Renal cortical epithelial cell (primary cell): ENCODE measurements at places on chromosomes 7 and 10. TPM values are rescaled to one million over a fixed set of nuclear protein-coding genes. Genes with fewer than 3 reads are reported as not detected.

DNA sequence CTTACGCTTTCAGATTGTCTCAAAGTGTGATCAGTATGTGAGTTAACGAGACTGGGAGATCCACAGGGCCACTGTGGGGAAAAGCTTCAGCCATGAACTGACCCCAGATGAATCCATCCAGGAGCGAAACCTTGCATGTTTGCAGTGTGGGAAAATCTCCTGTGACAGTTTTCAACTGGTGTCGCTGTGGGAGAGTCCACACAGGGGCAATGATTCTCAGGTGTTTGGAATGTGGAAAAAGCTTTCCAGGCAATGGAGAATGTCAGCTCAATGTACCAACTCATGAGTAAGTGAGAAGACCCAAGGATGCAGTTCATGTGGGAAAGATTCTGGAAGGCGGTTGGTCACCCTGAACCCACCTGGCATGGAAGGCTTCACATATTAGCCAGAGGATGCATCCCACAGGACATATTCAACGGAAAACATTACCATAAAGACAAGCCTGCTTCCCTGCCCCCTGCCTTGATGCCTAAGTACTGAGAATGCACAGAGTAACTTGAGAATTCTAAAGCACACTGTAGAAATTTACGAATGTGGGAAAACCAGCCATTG lies 204.1 kb upstream of the BMPER start:
- DNase-seq: no peak

- DNase-seq: peak; percentile 71
These were observed 252.4 kb downstream of the KLF6 start for GRCh38 chr10:3532644-3533043.

- no peak for DNase-seq
These were observed 8.7 kb downstream of the ESYT2 start for GRCh38 chr7:158820656-158821055.

- no peak for DNase-seq
These were observed 1.5 kb upstream of the GRID1 start for GRCh38 chr10:86368046-86368445.

Gene LBX1
- not detected in 2 replicates for total RNA-seq

Gene SERPINE1
- total RNA-seq: 860 and 1,733 TPM in 2 replicates

DNA sequence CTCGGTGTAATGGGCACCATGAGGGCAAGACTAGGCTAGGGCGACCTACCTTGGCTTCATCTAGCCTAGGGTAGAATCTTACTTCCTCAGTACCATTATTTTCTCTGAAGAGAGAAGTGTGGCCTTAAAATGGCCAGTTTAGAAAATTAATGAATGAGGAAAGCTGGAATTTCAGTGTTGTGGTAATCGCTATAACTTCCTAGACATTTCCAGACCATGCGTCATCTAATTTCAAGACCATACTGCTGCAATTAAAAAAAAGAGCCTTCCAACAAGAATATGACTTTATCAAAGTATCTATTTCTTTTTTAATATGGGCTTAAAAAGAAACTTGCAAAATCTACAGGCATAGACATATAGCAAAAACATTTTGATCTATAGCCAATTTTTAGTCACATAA lies 68.5 kb downstream of the CPVL start:
- no peak for DNase-seq

Gene GIMAP6
- total RNA-seq: 0.15 and 0.35 TPM in 2 replicates

DNA sequence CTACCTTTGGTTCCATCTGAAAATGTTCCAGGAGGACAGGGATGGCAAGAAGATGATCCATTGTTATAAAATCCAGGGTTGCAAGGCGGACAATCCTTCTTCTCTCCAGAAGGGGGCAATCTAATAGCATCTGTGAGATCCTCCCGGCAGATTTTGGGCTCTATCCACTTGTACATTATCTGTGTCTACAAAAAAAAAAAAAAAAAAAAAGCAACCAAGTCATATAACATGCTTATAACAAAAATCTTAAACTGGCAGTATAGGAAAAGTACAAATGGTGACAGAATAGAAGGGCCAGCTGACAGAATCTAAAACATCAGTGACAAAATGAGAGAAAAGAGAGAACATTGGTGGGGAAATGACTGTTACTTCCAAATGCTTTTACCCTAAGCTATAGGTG lies 132.7 kb downstream of the ELAPOR2 start:
- DNase-seq: peak; percentile 37

DNA sequence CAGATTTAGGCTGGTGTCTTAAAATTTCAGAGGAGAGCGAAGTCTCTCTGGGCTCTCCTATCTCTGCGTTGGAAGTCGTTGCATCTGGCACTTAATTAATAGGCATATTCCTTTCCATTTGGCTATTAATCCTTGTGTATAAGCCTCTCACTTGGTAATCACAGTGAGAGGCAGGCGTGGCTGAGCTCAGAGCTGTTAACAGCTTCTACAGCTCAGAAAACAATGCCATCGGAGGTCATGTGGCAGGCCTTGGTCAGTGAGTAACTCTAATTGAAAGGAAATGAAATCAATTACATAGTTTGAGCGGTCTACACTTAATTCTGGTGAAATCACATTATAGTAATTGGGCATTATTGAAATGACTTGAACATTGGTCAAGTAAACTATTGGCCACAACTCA lies 135.1 kb downstream of the DPY19L1 start:
- peak; percentile 16 for DNase-seq

GRCh38 chr10:13396369-13396768 lies 48.3 kb upstream of the SEPHS1 start:
- no peak for DNase-seq

DNA sequence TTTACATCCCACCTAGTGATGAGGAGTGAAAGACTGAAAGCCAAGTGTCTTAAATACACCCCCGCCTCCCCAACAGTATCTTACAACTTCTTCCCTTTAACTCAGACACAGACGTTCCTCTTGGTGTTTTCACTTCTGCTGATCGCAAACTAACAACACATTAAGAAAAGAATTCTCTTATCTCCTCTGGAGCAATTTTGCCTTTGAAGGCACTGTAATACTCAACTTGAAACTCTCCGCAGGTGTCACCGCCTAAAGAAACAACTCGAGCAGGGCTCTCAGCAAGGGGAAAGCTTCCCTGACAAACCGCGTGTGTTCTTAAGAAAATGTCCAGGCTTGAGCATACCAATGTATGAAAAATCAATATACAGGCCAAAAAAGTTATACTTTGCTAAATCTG lies 452 bp downstream of the SEMA3C start:
- no peak for DNase-seq

DNA sequence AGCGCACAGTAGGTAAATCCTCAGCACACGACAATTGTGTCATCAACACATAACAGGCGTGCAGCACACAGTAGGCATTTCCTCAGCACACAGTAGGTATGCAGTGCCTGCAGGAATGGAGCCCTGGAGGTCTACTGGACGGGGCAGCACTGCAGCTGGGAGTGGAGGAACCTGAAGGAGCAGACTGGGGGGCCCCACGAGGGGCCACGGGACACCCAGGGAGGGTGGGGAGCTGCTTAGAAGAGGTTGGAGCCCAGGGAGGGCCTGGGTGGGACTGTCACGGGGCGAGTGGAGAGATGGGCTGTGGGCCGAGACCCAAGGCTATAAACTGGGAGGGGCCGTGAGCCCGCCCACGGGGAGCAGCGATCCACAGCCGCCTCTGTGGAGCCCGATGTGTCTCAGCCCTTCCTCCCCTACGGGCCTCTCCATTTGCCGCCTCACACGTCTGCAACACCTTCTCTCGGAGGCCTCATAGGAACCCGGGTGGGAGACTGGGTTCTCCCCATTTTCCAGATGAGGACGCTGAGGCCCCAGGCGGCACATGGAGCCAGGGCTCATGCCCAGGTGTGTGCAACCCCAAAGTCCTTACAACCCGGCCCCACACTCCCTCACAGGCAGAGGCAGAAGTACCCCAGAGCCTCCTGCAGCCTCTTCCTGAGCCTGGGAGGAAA lies 101.5 kb downstream of the MICALL2 start:
- DNase-seq: no peak

DNA sequence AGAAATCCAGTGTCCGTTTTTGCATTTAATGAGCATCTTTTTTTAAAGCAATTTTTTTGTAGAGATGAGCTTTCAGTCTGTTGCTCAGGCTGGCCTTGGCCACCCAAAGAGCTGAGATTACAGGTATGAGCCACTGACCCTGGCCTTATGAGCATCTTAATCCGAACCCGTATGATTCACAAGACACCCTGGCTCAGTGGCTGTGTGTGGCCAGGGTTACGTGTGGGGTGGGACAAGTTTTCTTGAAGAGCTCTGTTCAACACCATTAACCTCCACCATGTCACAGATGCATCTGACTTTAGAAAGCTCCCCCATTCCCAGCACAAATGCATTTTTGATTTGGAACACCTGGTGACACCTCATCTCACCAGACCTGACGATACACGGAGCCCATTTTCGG lies 166.5 kb upstream of the PITRM1 start:
- no peak for DNase-seq

Gene HSPA12A
- 24.7 and 79.5 TPM in 2 replicates for total RNA-seq

Gene SFTPA1
- total RNA-seq: not detected in 2 replicates

Gene DNAH11
- 0.05 and 0.17 TPM in 2 replicates for total RNA-seq

DNA sequence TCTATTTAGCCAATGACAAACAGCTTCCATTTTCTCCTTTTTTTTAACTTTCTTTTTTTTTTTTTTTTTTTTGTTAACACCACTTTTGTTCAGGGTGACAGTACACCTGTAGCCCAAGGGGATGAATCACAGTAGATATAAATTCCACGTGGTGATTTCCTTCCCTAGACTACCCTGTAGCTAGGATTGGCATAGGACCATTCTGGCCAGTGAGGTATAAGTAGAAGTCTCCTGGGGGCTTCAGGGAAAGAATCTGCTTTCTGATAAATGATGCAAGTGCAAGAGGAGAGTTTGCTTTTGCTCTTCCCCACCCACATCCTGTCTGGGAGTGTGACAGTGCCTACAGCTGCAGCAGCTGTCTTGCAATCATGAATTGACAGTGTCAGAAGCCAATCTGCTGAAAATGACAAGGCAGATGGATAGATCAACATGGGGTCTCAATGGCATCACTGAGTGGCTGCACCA lies 63.2 kb upstream of the TOMM7 start:
- no peak for DNase-seq

DNA sequence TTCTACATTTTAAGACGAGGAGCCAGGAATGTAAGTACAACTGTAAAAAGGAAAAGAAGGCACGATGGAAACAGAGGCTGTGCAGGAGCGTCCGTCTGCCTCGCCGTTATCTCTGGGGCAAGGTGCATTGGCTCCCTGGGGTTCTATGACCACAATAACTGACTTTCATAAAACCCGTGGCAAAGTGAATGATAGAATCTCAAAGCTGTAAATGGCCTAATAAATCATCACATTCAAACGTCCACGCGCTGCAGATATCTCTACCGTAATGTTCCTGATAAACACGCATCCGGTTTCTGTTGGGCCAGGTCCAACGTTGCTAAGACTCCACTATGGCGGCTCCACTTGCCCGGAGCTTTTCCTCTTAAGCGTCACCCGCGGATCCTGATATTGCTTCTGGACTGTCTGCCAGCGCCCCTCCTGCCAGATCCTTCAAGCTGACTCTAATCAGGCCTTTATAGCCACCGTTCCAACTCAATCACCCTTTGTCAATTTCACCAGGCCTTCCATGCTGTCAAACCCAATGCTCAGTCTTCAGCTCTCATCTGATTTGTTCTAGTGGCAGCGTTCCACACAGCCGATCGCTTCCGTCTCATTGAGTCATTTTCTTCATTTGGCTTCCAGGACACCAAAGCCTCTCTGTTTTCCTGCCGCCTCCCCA lies 265.6 kb upstream of the FOXK1 start:
- no peak for DNase-seq

Gene CHST3
- 32.3 and 69.4 TPM in 2 replicates for total RNA-seq

Gene TNS3
- 30.4 and 210 TPM in 2 replicates for total RNA-seq

DNA sequence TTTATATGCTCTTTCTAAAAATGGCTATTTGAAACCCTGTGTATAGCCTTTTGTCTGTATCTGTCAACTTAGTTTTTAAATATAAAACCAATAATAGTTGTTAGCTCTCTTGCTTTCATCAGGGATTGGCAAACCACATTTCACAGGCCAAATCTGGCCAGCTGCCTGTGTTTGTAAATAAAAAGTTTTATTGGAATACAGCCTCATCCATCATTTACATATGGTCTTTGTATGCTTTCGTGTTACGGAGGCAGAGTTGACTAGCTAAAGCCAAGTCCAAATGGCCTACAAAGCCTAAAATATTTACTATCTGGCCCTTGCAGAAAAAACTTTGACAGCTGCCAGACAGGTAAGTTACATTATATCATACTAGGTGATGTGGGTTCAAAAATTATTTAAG lies 235.0 kb downstream of the BICC1 start:
- no peak for DNase-seq
